ENCODE measurements at places on chromosomes 16 and 17.

DNA sequence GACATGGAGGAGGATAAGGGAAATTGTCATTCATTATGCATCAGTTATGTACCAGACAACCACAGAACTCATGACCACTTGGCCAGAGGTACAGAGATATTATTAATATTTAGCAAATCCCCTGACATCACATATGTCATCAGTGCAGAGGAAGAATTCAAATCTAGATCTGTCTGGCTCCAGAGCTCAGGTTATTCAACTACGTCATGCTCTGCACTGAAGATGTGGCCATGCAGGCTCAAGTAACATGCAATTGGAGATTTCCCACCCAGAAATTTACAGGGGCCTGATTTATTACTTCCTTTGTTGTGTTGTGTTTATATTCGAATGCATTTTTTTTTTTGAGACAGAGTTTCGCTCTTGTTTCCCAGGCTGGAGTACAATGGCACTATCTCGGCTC lies 224.3 kb downstream of the HS3ST4 start:
- DNase-seq = no peak

GRCh38 chr17:79504181-79504605 lies 106.7 kb downstream of the RBFOX3 start:
- DNase-seq = no peak

DNA sequence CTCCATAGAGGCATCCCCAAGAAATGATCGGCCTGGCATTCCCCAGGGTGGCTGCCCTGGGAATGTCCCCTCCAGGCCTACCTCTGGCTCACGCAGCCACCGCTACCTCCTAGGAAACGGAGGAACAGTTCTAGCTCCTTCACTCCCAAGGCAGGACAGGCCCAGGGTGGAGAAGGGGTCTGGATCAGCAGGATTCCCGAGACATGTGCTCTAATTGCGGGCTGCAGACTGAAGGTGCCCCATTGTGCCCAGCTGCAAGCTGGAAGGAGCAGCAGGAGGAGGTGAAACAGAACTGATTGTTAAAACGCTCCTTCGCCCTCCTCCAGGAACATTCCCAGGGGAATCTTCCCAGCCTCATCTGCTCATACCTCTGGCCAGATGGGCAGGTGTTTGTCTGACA lies 40.8 kb downstream of the SCNN1G start:
- DNase-seq = no peak

DNA sequence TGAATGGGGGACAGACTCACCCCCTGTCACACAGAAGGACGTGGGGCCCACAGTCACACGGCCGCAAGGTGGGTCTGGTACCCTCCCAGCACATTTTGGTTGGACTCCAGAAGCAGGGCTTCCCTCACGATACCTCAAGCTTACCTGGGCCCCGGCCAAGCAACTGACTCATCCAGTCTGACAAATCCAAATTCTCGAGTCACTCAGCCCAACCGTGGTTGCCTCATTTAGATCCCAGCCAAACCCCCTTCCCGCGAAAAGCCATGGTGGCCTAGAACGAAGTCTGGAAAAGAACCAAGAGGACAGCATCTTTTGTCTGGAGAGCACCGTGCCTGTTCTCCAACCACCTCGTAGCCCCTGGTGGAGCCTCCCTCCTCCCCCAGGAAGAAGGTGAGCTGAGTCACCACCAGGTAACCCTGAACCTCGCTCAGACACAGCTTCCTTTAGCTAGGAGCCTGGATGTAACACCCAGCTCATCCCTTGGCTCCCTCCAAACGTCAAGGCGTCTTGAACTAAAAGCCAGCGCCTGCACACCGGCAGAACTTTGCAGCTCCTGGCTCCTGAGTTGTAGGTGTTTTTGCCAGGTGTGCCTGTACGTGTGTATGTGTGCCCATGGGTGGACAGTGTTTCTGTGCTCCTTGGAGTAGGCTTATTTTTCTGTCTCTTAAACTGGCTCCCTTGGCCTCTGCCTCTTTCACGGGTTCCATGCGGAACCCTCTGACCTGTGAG lies 78.9 kb downstream of the CMIP start:
- DNase-seq = peak; percentile 54

DNA sequence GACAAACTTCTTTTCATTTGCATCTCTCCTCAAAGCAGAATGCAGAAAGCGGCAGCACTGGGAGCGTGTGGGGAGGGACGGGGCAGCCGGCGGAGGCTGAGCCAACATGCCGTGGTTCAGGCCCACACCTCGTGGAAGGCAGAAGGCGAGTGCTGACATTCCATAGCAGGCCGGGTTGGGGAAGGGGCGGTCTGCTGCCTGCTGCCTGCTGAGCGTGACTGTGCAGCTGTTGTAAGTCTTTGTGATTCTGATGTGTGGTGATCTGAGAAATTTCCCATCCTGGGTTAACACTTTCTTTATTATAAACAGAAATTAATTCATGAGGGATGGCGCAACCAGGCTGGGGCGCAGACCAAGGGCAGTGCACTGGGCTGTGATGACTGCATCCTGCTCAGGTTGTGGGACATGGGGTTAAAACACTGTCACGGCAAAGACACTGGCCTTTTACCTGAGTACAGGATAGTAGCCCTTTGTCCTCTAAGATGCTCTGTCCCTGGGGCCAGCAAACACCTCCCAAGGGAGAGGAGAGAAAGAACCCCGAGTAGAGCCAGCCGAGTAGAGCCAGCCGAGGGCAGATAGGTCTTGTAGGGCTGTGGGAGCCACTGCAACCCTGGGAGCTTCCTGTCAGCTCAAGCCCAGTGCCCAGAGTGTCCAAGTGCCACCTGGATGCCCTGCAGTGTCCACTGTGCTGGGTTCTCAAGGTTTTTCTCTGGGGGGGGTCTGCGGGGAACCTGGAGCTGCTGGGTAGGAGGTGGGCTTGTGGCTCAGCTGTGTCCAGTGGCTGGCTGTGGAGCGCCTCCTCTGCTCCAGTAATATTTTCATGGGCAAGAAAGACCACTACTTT lies 8.8 kb upstream of the DNASE1 start:
- DNase-seq = no peak

DNA sequence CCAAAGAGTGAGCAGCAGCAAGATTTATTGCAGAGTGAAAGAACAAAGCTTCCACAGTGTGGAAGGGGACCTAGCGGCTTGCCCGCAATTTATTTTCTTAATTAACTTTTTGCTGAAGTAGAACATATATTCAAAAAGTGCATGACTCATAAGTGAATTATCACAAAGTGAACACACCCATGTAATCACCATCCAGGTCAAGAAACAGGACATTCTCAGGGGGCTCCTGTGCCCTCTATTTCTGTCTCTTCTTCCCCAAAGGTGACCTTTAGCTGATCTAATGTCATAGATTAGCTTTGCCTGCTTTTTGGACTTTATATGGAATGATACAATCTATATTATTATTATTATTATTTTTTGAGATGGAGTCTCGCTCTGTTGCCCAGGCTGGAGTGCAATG lies 19.9 kb downstream of the ERAL1 start:
- DNase-seq = no peak

GRCh38 chr17:59436900-59437299 lies 105.4 kb downstream of the YPEL2 start:
- no peak for DNase-seq

DNA sequence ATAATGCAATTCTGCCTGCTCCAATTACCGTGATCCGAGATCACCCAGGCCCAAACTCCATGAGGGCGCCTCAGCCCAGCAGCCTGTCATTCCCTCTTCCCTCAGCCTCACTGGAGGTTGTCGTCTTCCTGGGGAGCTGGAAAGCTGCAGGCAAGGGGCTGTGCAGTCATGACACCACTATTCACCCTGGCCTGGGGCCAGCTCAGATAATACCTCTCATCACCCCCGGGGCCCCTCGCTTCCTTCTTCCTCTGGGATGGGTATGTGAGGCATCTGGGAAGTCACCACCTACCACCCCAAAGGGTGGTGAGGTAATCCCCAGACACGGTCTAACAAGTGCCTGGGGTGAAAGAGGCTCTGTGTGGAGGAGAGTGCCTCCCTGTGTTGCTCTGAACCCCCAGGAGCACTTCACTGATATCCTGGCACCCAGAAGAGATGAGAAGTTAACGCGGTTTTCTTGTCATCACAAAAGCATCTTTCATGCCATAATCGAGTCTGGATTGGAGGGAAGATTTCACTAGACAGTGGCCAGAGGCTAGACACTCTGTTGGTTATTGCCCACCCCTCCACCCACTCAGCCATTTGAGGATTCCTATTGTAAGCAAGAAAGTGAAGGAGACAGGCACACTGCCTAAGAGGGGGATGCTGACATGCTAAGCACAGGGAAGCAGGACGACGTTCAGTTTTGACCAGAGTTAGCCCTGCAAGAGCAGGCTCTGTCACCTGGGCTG lies 18.4 kb downstream of the CFAP20 start:
- DNase-seq = no peak

- DNase-seq = no peak
Measured at GRCh38 chr16:69522041-69522578, 43.7 kb upstream of the NFAT5 start.

DNA sequence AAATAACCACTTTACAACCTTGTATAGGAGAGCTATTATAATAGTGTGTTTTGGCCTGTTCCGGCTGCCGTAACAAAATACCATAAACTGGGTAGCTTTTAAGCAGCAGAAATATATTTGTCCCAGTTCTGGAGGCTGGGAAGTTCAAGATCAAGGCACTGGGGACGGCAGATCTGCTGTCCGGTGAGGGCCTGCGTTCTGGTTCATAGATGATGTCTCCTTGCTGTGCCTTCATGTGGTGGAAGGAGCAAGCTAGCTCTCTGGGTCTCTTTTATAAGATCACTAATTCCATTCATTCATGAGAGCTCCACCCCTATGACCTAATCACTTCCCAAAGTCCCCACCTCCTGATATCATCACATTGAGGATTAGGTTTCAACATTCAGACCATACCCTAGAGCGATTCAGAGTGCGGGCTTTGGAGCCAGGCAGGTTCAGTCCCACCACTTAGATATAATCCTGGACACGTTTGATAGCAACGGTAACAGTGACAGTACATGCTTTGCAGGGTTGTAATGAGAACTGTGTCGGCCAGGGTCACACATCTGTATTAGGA lies 76.2 kb upstream of the ZFHX3 start:
- no peak for DNase-seq

- DNase-seq = no peak
Measured at GRCh38 chr16:62254372-62254771, 218.1 kb upstream of the CDH8 start.

DNA sequence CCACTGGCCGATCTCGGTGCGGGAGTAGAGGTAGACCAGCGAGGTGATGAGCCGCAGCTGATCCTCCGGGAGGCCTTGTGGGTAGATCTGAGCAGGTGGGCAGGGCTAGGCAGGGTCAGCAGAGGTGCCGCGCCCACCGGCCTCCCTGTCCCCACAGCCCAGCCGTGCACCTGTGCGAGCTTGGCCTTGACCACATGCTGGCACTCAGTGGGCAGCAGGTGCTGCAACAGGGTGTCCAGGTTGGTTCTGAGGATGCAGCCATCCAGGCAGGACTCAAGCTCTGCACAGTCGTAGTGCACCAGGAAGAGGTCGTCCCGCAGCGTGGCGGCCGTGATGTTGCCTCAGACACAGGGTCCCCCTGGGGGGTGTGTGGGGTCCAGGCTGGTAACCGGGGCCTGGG lies 12.4 kb downstream of the MSLN start:
- no peak for DNase-seq

- no peak for DNase-seq
Measured at GRCh38 chr17:77200711-77201110, 59.9 kb downstream of the SEC14L1 start.

DNA sequence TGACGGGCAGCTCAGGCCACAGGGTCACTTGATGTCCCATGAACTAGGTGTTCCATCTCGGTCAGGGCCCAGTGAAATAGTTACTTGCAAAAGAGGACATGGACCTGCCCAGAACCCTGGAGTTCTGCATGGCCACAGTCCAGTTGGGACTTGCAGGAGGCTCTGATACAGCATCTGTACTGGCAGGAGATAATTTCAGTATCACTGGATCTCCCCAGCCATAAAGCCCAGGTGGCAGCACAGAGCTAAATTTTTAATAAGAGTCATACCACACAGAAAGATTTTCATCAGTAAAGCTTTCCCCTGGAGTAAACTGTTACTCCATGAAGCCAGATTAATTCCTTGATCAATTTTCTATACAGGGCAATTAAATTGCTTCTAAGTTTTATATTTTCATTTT lies 18.0 kb upstream of the SLC16A5 start:
- no peak for DNase-seq

All from T-helper 2 cell (primary cell).